NCI-H1105 (cell line): ENCODE measurements at places on chromosomes 3 and 15.

DNA sequence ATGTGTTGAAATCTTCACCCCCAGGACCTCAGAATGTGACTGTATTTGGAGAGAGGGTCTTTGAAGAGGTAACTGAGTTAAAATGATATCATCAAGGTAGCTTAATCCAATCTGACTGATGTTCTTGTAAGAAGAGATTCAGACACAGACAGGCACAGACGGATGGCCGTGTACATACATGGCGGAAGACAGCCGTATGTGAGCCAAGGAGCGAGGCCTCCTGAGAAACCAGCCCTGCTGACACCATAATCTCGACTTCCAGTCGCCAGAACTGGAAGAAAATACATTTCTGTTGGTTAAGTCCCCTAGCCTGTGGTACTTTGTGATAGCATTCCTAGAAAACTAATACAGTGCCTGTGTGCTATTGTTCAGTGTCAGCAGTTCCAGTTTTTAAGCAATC is 73.6 kb downstream of the APBA2 start:
- DNase-seq = no peak

DNA sequence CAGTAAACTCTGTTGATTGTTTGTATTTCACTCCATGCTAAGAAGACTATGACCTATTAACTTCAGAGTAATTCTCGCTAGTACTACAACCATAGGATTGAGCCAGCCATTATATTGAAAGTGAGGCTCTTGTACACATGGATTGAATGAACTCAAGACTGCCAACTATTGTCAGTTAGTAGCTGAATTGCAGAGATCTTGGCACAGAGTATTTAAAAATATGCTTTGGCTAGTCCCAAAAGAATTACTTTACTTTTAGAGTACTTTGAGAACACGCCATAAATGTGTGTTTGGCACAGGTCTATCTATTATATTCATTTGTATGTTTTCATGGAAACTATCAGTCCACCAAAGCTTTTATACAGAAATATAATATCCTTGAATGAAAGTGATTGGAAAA is 226.7 kb upstream of the DCBLD2 start:
- DNase-seq = no peak

DNA sequence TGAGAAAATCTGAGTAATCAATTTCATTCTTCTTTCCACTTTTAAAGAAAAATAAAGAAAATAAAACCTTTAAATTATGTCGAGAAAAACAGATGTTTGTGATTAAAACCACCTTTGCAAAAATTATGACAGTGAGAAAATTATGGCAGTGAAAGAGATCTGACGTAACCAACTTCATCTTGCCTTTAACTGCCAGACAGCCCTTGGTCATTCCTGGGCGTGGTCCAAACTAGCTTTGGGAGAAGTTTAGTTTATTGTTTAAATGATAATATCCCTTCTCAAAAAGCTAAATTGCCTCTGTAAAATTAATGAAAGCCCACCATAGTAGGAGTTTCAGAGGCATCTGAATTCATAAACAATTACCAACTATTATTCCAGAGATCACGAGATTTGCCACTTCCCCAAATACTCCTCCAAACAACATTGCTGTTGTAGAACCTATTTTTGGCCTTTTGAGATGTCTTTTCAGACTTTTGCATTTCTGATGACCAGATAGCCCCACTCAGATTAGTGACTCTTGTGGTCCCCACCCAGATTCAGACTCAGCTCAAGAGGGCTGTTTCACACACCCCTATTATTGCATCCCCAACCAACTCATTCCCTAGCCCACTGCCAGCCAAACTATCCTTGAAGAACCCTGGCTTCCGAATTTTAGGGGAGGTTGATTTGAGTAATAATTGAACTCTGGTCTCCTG is 664.4 kb upstream of the CBLB start:
- no peak for DNase-seq

- peak; percentile 20 for DNase-seq
Observed at GRCh38 chr15:27017168-27017809, 46.3 kb downstream of the GABRG3 start.

GRCh38 chr3:8524656-8525399 is 23.2 kb downstream of the LMCD1 start:
- DNase-seq = no peak

GRCh38 chr3:151062611-151063010 is 22.9 kb upstream of the MED12L start:
- DNase-seq = no peak
